Neural progenitor cell (in vitro differentiated cells): ENCODE measurements at places on chromosomes 6 and 20.

- DNase-seq, result no peak
Observed at GRCh38 chr20:50534567-50534966, 24.4 kb downstream of the PTPN1 start.

DNA sequence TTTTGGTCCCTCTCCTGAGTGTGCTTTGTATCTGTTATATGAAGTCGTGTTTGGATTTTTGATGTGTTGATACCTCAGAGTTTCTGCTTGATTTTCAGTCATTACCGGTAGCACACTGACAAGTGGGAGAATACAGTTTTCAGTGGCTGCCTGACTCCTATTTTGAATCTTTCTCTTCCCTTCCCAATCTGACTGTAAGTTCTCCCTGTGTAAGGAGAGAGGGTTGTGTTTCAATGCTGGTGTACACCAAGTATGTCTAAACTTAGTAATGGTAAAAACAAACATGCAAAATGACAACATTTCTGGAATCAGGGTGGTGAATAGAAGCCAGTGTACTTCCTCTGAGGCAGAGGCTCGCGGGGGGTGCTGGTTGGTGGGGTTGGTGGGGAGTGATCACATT lies 103.4 kb downstream of the HIVEP1 start:
- DNase-seq, result no peak

DNA sequence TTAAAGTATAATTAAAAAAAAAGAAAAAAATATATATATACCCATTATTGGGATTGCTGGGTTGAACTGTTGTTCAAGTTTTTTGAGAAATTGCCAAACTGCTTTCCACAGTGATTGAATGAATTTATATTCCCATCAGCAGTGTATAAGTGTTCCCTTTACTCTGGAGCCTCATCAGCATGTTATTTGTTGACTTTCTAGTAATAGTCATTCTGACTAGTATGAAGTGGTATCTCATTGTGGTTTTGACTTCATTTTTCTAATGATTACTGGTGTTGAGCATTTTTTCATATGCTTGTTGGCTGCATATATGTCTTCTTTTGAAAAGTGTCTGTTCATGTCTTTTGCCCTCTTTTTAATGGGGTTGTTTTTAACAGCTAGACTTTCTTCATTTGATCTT lies 1260.8 kb upstream of the GJE1 start:
- DNase-seq, result no peak

- no peak for DNase-seq
Observed at GRCh38 chr20:9236458-9236857, 167.6 kb downstream of the PLCB4 start.

- DNase-seq, result no peak
Observed at GRCh38 chr20:57870597-57871236, 160.9 kb upstream of the PMEPA1 start.

DNA sequence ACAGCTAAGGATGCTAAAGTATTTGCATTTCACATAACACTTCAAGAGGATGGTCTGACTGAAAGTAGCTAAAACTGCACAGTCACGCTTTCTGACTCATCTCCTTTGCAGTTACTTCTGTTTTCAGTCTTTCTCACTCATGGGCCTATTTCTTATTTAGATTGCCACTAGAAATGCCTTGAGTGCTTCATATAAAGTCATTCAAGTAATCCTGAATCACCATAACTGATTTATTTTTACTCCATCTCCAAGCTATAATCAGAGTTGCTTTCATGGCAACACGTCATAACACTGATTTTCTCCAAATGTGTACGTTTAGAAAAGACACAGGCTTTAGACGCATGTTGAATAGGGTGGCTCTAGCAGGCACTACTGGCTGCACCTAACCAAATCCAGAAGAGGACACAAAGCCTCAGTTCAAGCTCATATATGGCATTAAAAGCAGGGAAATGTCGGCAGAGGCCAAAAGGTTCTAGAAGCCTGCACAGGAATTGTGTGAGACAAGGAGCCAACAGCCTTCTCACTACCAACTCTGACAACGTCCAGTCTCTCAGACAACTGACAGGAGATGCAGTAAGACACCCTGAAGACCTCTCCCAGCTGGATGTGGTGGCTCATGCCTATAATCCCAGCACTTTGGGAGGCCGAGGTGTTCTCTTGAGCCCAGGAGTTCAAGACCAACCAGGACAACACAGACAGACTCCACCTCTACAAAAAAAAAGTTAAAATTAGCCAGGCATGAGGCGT lies 64.1 kb upstream of the BEND6 start:
- DNase-seq, result no peak

DNA sequence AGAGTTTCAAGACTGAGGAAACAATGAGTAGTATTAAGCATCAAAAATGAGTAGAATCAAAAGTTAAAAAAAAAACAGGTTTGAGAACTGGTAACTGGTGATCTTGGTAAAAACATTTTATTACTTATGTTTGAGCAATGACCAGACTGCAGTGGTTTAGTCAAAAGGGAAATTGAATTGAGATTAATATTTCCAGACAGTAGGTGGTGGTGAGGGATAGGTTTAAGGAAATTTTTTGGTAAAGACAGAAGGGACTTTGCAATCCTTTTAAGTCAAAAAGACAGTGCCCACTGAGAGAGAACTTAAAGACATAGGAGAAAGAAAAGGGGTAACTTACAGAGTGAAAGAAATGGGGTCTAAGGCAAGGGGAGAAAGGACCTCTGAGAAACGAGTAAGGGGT lies 156.9 kb downstream of the ASCC3 start:
- no peak for DNase-seq

- no peak for DNase-seq
Observed at GRCh38 chr6:14273191-14273590, 155.6 kb downstream of the CD83 start.

DNA sequence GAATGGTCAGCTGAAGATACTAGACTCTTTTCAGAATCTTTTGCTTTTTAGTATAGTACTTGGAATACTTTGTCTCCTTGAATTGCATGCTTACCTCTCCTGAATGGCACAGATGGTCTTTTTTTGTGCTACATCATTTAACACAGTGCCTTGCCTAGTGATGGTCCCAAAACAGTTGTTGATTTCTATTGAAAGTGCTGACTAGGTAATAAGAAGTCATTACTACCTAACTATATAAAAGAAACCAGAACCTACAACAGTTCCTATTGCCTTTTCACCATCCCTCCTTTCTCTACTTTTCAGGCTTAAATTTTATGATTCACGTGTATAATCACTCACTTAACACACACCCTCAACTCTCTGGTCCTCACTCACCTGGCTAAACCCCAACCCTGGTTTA lies 64.6 kb upstream of the PRND start:
- no peak for DNase-seq

- DNase-seq, result no peak
Observed at GRCh38 chr6:155313602-155314091, 637 bp downstream of the TFB1M start.

- DNase-seq, result peak; percentile 60
Observed at GRCh38 chr6:75204959-75205775, 686 bp downstream of the COL12A1 start.

DNA sequence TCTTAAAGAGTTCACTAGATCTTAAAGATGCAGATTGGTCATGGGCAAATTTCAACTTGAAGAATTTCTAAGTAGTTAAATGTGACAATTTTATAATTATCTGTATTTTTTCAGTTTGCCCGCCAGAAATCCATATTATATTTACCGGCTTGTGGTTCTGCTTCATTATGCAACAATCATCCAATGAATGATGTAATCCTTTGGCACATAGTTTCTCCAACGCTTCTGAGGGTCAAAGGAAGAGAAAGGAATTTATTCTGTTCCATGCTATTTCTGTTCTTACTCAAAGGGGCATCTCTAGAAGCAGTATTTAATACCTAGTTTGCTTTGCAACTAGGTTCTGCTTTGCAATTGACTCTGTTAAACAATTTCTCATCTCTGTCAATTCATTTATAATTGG lies 359.3 kb upstream of the PLCB4 start:
- no peak for DNase-seq

DNA sequence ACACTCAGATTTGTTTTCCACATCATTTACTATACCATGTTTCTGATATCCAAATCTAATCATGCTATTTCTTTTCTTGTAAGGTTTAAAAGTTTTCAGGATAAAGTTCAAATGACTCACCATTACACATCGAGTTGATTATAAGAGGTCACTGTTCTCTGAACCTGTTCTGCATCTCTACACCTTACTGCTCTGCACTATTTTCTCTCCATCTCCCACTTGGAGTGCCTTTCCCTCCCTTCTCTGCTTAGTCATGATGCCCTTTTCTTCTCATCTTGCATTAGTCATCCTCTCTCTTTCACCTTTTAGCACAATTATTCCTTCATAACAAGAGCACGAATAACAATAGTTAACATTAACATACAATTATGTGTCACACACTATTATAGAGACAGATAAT lies 37.5 kb upstream of the FUT9 start:
- DNase-seq, result no peak

DNA sequence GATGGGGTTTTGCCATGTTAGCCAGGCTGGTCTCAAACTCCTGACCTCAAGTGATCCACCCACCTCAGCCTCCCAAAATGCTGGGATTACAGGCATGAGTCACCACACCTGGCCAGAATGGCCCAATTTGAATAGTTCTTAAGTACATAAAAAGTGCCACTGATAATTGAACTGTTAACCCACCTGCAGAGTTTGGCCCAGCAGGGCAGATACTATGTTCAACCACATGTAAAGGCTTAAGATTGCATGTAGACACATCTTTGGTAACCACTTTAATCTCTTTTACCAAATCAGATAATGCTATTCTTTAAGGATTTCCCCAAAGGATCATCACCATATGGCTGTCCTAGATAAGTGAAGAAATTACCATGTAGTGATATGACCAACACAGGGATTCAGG lies 21.3 kb upstream of the SGK1 start:
- no peak for DNase-seq

- DNase-seq, result no peak
Observed at GRCh38 chr6:13742961-13743735, 31.5 kb upstream of the RANBP9 start.

GRCh38 chr6:137309078-137309762 lies 90.0 kb upstream of the IFNGR1 start:
- DNase-seq, result no peak

- DNase-seq, result no peak
Observed at GRCh38 chr20:57491373-57491772, 33.6 kb downstream of the CTCFL start.

GRCh38 chr6:157036245-157036711 lies 259.1 kb downstream of the ARID1B start:
- no peak for DNase-seq

DNA sequence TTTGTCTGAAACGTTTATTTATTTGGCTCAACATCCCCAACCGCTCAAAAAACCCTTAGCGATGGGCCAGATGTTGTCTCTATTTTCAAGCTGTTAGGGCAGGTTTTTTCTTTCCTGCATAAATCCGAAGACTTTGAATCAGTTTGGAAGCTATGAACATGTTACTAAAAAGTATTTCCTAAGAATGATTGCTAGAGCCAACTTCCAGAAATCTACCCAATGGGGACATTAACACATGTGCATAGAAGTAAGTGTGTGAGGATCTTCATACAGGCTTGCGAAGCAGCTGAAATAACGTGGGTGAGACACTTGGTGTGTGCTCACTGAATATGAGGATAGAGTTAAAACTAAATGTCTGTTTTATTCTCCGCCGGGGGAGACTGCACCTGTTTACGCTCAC lies 106.8 kb downstream of the BCAS1 start:
- DNase-seq, result no peak

DNA sequence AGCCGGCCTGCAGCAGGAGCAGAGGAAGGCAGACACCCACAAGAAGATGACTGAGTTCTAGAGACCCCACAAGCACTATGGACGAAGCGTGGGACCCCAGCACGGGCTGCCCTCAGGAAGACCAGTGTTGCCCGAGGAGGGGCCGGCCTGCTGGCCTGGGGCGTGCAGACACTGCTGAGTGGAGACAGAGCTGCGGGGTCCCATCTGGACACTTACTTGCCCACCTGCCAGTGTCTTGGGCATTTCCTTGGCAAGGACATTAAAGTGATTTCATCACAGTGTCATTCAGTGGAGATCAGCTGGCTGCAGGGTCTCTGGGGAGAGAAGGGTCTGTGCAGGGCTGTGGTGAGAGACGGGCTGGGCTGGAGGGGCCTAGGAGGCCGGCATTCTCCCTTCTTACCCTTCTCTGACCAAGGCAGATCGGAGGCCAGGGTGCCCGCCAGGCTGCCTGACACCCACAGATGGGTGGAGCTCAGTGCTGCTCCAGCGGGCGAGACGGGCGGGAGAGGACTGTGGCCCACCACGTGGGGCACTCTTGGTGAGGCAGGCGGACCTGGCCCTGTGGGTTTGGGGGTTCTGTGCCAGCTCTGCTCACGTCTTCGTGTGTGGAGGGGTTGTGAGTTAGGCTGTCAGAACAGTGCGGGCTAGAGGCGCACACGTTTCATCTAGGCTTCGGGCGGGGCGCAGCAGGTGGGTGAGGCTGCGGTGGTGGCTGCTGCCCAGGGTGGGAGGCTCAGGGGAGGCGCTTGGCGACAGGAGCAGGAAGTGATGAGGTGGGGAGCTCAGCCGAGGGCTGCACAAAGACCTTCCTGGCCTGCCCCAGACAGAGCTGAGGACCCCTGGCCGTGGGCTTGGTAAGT lies at the start of gene LIME1:
LIME1 (plus strand) TSS at position 806 of the 860 bp plus-strand sequence. CDS start 886 bp downstream, outside the sequence.
- no peak for DNase-seq

DNA sequence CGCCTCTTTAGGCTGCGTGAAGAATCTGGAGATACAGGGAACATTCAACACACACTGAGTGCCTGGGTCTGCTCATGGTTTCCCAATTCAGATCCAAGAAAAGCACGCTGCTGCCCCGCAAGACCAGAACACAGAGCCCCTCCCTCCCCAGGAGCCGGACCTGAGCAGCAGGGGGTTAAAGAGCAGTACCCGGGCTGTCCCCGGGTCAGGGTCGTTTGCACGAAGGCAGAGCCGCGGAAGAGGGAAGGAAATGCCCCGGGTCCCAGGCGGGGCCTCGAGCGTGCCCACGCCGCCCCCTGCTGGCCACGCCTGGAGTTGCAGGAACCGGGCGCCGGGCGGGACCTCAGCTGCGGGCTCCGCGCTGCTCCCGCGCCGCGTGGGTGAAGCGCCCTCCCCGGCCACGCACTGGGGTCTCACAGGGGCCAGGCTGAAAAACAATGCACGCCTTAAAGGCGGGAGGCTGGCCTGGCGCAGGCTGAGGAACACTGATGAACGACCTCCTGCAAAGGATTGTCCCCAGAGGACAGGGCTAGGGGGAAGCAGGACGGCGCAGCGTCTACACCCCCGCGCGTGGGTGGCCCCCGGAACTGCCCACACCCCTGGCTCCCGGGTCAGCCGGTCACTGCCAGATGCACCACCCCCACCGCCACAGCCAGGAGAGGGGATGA lies 48.9 kb downstream of the ANKRD60 start:
- peak; percentile 78 for DNase-seq

- no peak for DNase-seq
Observed at GRCh38 chr6:156351346-156351966, 425.7 kb upstream of the ARID1B start.
